ENCODE measurements at places on chromosomes 3 and 15. TPM values are rescaled to one million over a fixed set of nuclear protein-coding genes. Genes with fewer than 3 reads are reported as not detected.

Gene EIF4G1
- 253 TPM for total RNA-seq

Gene RRP9
- 22.3 TPM for total RNA-seq

Gene NT5DC2
- 86.1 TPM for total RNA-seq

Gene APH1B
- total RNA-seq, result 13.0 TPM
